ENCODE measurements at places on chromosomes 7 and 10.

DNA sequence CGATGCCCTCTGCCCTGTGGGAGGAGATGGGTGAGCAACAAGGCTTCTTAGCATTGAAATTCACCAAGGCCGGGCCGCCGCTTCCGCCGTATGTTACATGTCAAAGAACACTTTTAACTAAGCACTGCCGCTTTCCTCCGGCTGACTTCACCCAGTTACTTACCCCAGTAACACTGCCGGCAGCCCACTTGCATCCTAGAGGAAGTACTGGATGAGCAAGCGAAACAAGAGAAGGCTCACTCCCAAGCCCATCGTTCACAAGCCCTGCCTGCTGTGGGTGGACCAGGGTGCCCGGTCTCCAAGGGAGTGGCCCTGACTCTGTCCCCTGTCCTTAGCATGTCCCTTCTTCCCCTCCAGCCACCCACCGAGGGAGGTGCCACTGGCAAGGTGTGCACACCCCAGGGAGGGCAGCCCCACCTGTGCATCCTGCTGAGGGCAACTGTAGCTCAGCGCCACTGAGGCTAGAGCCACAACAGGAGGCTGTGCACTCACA is 73.1 kb upstream of the EBF3 start:
- no peak for DNase-seq

DNA sequence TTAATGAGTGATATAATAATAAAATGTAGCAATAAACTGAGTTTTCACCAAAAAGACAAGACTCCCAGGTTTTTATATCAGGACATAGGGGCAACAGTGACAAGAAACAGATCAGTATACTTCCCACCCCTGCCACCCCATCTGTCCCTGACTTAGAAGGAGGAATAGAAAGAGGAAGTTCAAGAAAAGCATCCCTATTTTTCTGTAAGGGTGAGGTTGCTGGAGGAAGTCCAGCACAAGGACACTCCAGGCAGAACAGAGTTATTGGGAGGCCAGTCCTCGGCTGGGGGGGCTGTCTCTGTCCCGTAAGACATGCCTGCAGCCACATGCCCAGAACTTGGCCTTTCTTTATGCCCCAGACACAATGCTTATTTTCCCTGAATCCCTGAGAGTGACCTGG is 16.5 kb upstream of the TLX1 start:
- no peak for DNase-seq

GRCh38 chr10:98405422-98405821 is 9.6 kb downstream of the PYROXD2 start:
- no peak for DNase-seq

- DNase-seq = no peak
Measured at GRCh38 chr10:111837086-111837485, 346.5 kb downstream of the GPAM start.

DNA sequence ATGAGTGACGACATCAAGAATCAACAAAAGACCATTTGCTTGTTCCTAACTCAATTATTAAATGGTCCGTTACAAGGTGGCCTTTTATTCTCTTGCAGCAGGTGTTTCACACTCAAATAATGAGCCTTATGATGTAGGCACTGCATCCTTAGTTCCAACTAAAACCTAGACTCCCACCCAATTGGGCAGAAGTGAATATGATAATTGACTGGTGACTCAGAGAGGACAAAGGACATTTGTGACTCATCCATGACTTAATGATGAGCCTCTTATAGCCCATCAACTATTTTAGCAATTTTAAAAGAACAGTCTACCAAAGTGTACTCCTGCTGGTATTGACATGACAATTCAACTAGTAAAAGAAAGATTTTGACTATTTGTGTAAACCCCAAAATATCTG is 1027.8 kb upstream of the PHF14 start:
- DNase-seq = no peak

- DNase-seq = no peak
Measured at GRCh38 chr10:58028597-58029366, 238.9 kb downstream of the IPMK start.

DNA sequence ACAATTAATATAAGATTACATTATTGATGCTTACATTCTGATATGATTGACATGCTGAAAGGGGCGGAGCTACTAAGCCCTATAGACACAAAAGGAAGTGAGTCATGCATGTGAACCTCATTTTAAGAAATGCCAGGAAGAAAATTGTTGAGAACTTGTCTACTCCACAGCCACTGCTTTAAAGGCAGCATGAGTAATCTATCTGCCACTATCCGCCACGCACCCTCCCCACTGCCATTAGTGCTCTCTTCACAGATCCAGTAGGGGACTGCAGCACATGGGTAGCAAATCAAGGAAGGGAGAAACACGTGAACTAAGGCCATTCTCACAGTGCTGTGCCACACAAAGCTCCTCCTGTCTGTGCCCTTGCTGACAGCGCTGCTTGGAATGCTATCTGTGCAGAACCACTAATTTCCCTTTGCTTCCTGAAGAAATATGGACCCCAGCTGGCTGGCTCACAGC is 524.8 kb downstream of the GRM8 start:
- DNase-seq = peak; percentile 31

- no peak for DNase-seq
Measured at GRCh38 chr10:46234431-46235060, 52.3 kb upstream of the ANTXRL start.

DNA sequence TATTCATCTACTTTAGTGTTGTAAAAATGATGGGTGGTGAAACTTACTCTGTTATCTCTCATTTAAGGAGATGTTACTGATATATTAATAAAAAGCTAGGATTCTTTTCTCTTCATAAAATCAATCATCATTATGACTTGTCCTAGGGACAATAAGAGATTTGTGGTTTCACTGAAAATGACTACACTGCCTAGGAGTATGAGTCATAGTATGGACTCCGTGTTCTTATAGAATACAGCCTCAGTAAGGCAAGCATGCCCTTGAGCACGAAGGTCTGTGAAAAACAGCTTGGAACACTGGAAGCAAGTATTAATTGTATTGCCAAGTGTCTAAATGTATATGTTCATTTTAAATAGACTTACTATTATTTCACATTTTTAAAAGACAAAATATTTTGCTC is 749.2 kb upstream of the PCDH15 start:
- DNase-seq = no peak

GRCh38 chr10:42475168-42476098 is 162.9 kb downstream of the ZNF33B start:
- no peak for DNase-seq

DNA sequence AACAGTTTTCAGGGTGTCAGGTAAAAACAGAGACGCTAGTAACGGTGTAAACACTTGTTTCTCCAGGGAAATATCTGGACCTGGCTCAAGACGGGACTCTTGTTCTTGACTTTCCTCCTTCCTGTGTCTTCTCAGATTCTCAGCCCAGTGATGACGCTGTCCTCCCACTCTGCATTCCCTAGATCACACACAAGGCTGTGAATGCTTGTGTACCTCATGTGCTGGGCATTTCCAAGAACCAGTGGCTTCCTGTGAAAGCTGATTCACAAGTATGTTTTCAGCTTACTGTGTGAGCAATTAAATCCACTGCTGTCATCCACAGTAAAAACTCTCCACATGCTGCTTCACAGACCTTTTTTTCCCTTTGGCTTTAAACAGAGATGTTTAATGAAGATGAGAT is 193.8 kb upstream of the DPP6 start:
- no peak for DNase-seq

- DNase-seq = no peak
Measured at GRCh38 chr7:143042790-143043271, 9.3 kb upstream of the OR6V1 start.

GRCh38 chr7:120553491-120553890 is 280.5 kb downstream of the KCND2 start:
- DNase-seq = no peak

- no peak for DNase-seq
Measured at GRCh38 chr10:51297438-51297837, 223.2 kb downstream of the PRKG1 start.

DNA sequence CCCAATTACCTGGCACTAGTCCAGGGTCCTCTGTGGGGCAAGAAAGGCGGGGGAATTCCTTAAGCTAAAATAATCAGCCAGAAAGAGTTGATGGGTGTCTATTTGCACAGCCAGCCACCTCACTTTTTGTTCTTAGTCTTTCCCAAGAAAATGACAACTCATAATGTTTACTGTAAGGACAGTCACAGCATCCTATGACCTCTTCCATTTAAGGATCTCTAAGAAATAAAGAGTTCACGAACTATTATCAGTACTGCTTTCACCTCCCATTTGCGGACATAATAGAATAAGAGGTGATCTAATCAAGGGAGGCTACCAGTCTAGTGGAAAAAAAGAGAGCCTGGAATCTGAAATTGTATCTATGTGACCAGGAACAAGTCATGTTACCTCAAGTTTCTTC is 72.4 kb upstream of the LRRC17 start:
- no peak for DNase-seq
